ENCODE measurements at places on chromosomes 2 and 18.

DNA sequence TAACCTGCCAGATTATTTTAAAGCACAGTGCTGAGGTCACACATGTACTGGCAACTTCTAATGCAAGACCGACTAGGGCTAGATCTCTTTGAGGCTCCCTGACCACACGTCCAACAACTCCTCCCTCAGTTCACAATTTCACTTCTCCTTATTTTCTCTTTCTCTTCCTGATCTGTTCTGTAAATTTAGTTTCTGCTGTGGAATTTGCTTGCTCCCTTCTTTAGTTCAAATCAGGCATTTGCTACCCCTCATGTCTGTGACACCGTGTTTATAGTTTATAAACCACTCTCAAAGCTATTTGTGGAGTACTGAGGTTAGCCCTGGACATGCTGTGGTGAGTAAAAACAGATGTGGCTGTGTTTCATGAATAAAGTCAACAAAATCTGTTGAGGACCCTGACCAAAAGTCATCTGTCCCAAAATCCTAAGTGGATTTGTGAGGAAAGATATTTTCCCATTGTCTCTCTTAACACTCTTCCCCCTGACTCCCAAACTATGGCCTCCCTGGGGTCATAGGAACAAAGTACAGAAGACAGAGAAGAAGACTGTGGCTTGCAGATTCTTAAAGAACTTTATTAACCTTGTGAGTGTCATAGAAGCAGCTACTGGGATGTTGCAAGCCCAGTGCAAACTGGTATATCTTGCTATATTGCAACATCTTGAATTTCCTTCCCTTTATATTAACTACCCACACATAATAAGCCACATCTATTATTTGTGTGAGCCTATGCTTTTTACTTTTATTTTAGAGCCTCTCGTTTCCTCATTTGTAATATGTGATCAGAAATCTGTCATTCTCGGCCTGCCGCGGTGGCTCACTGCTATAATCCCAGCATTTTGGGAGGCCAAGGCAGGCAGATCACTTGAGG lies 3.5 kb upstream of the NAGK start:
- no peak for DNase-seq

DNA sequence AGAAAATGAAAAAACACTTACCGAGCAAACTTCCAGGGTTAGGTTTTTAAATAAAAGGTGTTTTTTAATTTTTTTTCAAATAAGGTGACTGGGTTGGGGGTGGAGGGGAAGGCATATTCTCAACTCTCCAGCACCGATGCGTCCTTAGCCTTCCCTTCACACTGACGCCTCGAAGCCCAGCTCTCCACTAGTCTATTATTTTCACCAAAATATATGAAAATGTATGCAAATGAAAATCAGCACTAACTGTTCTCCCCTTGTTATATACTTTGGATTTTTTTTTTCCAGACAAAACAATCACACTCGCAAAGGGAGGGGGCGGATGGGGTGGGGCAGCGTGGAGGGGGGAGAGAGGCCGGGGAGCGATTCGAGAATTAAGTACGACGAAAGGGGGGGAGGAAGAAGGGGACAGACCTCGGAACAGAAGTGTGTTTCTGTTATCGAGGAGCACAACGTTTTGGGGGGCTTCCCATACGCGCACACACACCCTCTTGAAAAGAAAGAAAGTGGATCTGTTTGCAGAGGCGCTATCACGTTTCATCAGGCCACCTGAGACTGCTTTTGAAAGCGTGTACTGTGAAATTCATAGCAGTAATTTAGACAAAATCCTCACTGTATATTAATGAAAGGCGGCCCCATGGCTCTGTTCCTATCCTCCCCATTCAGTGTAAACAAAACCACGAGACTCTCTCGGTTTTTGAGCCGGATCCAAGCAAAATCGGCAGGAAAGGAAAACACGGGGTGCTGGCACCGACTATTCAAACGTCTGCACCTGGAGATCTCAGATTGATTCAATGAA lies 2.4 kb upstream of the POU3F3 start:
- DNase-seq = no peak

GRCh38 chr2:28322456-28322855 lies 70.2 kb upstream of the FOSL2 start:
- DNase-seq = no peak

DNA sequence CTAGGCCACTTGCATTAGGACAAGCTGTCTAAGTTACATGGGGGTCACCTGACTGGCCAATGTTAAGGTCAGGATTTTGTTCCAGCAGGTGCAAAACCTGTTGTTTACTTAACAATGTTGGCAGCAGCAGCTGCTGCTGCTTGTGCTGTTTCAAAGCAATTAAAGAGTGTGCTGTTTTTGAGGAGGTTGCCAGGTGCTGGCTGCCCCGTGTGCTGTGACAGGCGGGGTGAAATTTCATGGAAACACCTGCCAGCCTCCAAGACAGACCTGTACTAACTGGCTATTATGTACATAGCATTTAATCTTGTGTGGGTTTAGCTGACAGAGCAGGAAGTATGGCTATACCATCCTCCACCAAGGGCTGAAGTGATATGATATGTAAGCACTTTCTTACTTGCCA lies 224.9 kb downstream of the ASXL3 start:
- DNase-seq = no peak

DNA sequence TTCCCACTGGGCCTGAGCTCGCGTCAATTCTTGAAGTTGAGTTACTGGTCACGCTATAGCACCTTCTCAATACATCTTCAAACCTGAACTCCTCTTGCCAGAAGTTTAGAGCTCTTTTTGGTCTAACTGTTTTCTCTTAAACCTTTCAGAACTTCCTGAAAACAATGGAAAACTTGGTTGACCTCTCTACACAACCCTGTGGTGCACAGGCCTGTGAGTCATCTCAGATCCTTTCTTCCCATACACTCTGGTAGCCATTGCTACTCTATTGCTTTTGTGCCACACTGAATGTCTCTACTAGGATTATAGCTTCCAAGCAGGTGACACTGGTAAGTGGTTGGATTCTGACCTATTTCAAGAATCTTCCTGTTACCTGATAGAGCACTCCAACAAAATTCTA lies 321.5 kb upstream of the FSIP2 start:
- DNase-seq = no peak

DNA sequence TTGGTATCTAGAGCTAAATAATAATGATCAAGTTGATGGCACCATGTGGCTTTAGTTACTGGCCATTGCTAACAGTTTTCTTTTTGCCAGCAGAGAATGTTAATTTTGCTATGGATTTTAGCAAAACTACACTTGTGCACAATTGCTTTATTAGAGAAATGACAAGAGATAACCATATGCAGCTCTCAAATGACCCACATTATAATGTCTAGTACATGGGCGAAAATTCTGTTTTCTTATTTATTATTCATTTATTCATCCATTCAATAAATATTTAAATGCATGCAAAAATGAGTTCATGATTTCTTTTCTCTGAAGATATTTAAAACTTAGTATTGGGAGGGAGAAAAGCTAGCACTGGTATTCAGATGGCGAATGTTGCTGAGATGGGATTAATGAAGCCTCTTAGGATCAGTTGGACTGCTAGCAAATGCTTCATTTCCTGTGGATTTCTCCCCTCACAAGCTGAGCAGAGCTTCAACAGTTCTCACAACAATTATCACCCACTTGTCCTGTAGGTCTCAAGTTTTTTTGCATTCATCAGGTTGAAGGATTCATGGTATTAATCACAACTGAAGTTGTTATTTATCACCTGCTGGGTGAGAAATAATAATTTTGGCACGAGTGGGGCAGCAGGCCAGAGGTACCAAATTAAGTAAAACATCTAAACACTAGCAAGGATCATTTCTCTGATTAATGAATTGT lies 95.2 kb downstream of the MTX2 start:
- DNase-seq = no peak

GRCh38 chr2:225558399-225559071 lies 159.0 kb downstream of the NYAP2 start:
- DNase-seq = no peak

- no peak for DNase-seq
These were observed 48.3 kb downstream of the TTC21B start for GRCh38 chr2:165905269-165905668.

- DNase-seq = no peak
These were observed 81.8 kb downstream of the FASTKD2 start for GRCh38 chr2:206846981-206847834.

- DNase-seq = no peak
These were observed 654.3 kb upstream of the RAB6C start for GRCh38 chr2:129325151-129325550.

DNA sequence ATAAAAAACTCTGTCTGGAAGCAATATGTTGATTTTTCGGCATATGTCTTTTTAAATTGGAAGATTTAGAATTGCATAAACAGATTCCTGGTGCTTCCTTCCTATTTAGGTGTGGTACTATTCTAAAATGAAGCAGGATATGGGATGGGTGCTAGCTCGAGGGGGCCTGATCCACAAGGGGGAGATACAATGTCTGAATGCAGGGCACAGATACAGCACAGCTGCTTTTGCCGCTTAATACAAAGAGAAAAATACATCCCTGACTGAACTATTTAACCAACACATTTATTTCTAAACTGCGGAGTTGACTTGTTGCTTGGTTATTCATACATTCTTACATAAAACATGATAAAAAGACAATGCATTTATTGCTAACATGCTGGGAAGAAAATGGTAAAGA lies 169.1 kb downstream of the TMEFF2 start:
- DNase-seq = no peak

DNA sequence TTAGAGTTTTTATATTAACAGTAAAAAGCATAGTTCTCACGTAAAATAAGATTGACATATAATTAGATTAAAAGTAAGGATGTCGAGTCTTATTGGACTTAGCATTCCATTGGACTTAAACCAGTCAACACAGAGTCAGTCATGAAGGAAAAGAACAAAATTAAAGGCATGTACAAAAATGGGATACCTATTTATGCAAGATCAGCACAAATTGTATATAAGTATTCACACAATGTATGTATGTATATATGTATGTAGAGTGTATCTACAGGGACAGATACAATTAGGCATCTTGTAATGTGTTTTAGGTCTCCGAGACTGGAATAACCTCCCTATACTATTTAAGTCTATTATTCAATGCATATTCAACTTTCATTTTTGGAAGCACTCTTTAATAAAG lies 419.1 kb downstream of the PARD3B start:
- no peak for DNase-seq

DNA sequence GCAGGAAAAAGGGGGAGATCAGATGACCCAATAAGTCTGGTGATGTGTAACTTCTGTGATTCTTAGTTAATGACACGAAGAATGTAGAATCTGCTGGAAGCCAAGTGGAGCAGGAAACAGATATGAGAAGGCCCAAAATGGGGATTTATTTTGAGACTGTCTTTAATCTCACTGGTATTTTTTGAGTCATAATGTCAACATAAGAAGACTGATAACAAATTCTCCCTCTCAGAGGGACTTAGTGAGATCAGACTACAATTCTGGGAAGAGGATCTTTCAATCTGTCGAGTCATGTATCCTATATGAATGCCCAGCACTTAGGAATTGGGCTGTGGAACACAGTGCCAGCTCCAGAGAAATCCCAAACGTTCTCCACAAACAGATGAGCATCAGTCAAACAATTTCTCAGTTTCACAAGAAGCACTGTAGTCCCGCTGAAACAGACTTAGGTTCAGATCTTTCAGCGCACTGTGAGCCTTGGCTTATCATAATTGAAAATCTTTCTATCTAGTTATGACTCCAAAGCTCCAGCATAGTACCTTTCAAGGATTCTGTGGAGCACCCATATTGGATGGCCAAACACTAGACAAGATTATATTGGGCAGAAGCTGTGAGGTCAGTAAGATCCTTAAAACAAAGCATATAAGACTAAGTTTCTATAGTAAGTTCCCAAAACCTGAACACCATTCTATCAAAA lies 738.2 kb downstream of the LRP1B start:
- DNase-seq = peak; percentile 45

DNA sequence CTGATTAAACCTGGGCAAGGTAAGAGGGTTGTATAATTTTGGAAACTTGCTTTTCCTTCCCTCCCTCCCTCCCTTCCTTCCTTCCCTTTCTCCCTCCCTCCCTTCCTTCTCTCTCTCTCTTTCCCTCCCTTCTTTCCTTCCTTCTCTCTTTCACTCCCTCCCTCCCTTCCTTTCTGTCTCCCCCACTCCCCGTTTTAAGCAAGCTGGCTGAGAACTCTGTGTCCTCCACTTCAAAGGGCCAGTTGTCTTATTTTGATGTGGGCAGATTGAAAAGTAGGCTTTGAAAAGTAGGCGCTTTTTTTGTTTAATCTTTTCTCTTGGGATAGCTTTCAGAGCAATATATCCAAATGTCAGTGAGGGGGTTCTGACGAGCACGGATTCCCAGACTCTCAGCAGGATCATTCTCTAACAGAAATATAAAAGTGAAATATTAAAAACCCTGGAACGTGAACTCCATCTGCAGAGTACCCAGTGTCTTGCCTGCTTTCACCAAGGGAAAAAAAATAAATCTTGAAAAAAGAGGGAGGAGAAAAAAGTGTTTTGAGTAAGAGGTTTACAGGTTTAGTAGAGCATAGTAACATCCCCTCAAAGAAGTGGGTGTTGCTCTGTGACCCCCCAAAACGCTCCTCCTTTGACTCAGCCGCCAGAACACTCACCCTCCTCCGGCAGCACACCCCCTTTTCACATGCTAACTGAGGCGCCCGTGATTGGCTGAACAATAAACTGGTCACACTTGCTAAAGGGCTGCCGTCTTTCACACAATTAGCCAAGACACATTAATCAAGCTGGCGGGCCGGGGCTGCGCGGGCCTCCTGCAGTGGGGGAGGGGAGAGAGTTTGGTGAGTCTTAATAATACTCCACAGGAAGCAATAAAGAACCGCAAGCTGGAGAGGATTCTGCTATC lies 52.2 kb downstream of the CDK15 start:
- peak; percentile 87 for DNase-seq
